Activated T-helper 1 cell treated with anti-CD3 and anti-CD28 coated beads, Interleukin-12 subunit alpha, Interleukin-12 subunit beta, Interleukin-2, Interleukin-4 antibody, amounts not matched to agents 30 ng/mL and 10 ng/mL and 1 ng/mL, durations not matched to agents 14 hours and 24 hours and 36 hours (primary cell): ENCODE measurements at places on chromosomes 11 and 22.

DNA sequence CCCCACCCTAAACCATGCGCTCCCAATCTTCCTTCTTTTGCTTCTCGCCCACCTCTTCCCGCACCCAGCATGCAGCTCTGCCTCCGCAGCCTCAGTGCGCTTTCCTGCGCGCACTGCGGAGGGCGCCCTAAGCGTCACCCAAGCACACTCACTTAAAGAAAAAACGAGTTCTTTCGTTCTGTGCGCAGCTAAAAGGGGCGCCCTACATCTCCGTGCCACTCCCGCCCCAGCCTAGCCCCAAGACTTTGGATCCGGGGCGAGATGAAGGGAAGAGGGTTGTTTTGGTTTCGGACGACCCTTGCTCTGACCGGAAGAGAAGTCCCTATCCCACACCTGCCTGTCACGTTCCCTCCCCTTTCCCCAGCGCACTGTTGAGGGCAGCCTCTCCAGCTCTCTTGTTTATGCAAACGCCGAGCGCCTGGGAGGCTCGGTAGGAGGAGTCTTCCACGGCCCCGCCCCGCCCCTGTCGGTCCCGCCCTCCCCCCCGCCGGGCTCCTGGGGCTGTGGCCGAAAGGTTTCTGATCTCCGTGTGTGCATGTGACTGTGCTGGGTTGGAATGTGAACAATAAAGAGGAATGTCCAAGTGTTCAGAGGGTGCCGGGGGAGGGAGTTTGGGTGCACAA is 5.3 kb downstream of the VSIG2 start:
- peak; percentile 64 for DNase-seq

DNA sequence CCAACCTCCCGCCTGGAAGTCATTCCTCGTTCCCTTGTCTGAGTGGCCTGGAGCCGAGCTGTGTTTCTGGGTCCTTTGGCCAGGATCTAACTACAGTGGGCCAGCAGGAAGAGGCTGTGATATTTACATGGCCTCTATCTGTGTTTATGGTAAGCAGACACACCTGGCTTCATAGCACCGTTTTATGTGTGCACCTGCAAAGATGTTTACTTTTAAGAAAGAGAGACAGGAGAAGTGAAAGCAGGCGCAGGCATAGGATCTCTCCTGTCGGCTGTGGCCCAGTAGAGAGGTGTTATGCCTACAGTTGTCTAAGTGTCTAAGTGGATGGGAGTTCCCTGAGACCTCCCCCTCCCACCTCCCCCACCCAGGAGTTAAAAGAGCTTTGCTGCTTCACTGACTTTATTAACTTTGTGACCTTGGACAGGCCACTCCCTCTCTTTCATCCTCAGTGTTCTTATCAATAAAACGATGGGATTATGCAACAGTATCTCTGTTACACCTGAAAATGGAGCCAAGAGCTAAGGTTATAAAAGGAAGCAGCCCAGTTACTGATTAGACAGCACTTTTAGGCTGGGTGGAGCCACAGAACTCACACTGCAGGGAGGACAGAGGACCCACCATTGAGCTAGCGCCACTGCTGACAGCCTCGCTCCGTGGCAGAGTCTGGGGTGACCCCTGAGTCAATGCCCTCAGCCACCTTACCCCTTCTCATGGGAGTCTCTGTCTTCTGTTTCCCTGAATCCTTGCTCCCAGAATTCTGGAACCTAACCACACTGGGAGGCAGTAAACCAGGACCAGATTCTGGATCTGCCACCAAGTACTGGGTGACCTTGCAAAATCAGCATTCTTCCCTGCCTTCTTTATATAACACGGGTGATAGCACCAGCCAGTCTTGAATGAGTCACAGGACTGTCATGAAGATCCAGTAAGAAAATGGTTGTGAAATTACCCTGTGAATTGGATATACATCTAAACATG is 22.0 kb downstream of the ST14 start:
- DNase-seq, result no peak

GRCh38 chr11:88464528-88464927 is 127.0 kb upstream of the CTSC start:
- DNase-seq, result no peak

DNA sequence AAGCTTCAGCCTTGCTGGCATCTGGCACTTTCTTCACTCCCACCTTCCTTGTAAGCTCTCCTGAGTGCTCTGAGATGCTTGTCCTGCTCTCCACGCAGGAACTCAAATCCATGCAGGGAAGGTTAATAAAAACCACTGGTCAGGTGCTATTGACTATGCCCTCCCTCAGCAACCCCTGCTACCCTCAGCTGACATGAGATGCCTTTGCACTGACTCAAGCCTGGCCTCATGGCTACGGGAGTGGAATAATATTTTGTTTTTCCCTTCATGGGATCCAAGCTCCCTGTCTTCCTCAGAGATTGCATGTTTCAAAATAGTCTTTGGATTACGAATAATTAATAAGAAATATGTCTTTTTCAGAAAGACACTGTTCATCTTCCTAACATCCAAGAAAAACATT is 31.7 kb upstream of the ABCC8 start:
- DNase-seq, result no peak

- no peak for DNase-seq
Measured at GRCh38 chr11:33248416-33248971, 8.7 kb upstream of the HIPK3 start.
